Activated naive CD8-positive, alpha-beta T cell treated with anti-CD3 and anti-CD28 coated beads for 36 hours (primary cell): ENCODE measurements at places on chromosomes 12 and 14. TPM values are rescaled to one million over a fixed set of nuclear protein-coding genes. Genes with fewer than 3 reads are reported as not detected.

The VDR gene
- 55.8 TPM for total RNA-seq

The OTOGL gene
- total RNA-seq, result not detected

DNA sequence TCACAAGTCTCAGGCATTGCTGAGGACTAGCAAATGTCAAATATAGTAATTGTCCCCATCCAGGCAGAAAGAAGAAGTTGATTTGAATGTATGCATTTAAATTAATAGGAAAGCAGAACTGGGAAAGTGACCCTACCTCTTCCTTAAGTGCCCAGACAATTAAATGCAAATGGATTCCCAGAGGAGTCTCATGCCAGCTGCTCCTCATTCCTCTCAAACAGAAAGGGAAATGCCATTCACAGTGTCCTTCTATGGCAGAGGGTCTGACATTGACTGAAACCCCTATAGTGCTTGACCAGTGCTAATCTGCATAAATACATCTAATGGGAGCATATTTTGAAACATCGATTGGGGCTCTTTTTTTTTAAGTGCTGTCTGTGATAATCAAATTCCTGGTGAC, 292.4 kb upstream of the SEL1L start:
- no peaks in the 10 kb centered on the region for H3K4me1 ChIP-seq
- DNase-seq, result no peak
- H3K27me3 ChIP-seq, result no peaks in the 10 kb centered on the region
- H3K4me3 ChIP-seq, result no peak overlapping the region

GRCh38 chr12:84760091-84760865, 152.3 kb downstream of the SLC6A15 start:
- H3K4me3 ChIP-seq, result no peak overlapping the region
- DNase-seq, result no peak
- H3K27me3 ChIP-seq, result no peaks in the 10 kb centered on the region
- no peaks in the 10 kb centered on the region for H3K4me1 ChIP-seq
- no peaks in the 10 kb centered on the region for H3K36me3 ChIP-seq
- no peak overlapping the region for H3K27ac ChIP-seq

- peaks cover 38% of the 10 kb centered on the region for H3K4me1 ChIP-seq
- H3K27me3 ChIP-seq, result no peaks in the 10 kb centered on the region
- H3K27ac ChIP-seq, result no peak overlapping the region
- no peak for DNase-seq
Measured at GRCh38 chr14:76951166-76951565, 77.3 kb downstream of the IRF2BPL start.
